RWPE1 (cell line): ENCODE measurements at places on chromosomes 4 and X.

GRCh38 chr4:180422989-180423711 is 1820.1 kb upstream of the TENM3 start:
- no peak for DNase-seq

GRCh38 chr4:6447672-6448171 is 24.7 kb downstream of the PPP2R2C start:
- DNase-seq = no peak

- no peak for DNase-seq
Observed at GRCh38 chrX:120790552-120790951, 85.1 kb downstream of the CT47B1 start.

DNA sequence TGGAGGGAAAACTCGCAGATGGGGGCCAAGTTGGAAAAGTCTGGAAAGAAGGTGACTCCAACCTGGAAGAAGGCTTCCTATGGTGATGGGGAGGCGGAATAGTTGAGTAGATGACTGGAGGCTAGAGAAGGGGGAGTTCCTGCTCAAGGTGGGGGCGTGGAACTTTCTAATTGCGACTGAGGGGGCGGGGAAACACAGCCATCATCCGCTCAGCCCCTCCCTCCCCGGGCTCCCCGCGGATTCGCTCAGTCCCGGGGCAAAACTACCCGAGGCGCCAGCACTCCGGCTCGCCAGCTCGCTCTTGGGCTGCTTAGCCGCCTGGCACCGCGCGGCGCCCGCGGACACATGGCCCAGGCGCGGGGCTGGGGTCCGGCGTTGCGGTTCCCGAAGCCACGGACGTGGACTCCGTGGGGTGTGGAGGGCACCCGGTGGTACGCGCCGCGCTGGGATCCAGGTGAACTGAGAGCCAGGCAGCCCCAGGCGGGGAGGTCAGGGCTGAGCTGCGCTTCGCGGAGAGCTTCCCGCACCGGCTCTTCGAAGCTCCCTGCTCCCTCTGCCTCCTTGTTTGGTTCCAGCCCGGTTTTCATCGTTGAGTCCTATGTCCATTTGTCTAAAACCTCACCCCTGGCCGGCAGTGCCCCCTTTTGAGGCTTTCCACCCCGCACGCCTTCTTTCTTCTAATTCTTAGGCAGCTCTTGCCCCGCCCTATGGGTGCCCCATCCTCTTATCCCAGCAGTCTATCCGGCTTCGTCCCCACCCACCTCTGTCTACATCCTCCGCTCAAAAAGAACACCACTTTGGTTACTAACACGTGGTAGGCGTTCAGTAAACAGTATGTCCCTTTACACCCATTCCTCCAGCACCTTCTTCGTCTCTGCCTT is 38.9 kb downstream of the STARD8 start:
- DNase-seq = no peak

DNA sequence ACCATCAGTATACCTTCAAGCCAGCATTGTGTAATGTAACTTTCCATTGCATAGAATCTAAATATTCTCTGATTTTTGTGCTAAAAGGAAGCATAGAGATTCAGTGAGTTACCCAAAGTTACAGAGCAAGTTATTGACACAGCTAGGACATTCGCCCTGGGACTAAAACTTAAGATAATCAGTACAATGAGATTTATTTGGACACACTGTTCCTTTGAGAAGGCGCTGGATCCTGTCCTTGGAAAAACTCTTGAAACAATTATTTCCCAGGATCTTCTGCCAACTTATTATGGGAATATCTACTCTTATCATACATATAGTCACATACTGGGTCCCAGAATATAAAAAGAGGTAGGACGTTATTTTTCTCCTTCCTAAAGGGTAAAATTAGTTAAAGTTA is 392.0 kb downstream of the UBE2NL start:
- DNase-seq = no peak

DNA sequence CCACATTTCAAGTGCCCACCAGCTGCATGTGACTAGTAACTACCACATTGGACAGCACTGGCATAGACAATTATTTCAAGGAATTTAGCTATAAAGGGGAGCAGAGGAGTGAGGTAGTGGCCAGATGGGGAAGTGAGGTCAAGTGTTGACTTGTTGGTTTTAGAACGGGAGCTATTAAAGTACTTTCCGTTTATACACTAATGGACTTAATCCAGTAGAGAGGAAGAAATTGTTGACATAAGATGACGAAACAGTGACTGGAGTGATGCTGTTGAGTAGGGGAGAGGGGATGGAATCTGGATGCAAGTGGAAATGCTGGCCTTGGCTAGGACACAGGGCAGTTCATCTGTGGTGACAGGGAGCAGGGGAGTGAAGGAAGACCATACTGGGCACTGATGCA is 154.4 kb downstream of the AMMECR1 start:
- no peak for DNase-seq
